ENCODE measurements at places on chromosomes 1 and 21. TPM values are rescaled to one million over a fixed set of nuclear protein-coding genes. Genes with fewer than 3 reads are reported as not detected.

DNA sequence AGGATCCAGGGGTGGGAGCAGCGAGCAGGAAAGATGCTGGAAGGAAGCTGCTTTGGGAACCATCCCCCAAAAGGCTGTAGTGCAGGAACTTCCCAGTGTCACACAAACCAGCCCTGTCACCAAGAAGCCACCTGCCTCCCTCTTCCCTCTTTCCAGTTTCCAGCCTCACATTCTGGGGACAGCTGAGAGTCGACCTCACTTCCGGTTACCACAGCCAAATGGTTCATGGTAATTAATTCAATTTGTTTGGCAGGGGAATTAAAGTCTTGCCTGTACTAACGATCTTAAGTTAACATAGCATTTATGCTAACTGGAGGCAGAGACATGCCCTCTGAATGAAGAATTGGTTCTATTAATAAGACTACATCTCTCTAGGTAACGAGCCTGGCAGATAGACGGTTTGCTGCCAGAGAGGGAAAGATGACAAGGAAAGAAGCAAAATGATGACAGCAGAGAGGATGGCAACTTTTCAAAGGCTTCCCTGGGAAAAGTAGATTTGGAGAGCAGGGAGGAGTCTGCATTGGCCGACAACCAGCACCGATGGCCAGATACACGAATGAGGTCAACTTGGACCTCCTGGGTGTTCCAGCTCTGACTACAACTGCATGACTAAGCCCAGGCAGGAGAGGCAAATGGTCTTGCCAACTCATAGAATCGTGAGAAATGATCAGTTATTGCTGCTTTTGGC is 64.1 kb downstream of the TMCO4 start:
- DNase-seq, result no peak

DNA sequence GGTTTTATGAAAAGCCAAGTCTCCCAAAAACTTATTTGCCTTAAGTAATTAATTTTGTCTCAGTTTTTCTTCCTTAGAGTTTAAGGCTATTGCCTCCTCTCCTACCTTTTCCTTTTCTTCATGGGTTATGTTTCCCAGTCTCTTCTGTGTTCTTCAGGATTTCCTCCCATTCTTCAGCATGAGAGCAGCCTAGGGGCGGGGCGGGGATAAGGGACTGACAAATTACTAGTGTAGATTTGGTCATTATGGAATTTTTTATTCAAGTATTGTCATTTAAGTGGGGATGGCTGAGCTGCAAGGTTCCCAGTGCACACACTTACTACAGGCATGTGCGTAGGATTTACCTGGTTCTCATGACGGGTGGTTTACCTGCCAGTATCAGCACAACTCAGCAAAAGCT is 35.2 kb upstream of the PIGV start:
- DNase-seq, result no peak

TRIM67 gene
- not detected for total RNA-seq

HTR6 gene
- 0.68 TPM for total RNA-seq

- no peak for DNase-seq
Measured at GRCh38 chr1:17588048-17588871, 48.8 kb downstream of the ARHGEF10L start.

TAS1R1 gene
- total RNA-seq, result not detected

Data from activated naive CD4-positive, alpha-beta T cell treated with anti-CD3 and anti-CD28 coated beads, Interleukin-2, amount 50 U/mL, for 72 hours (primary cell).